Aortic smooth muscle cell (primary cell): ENCODE measurements at places on chromosomes 6 and 20. TPM values are rescaled to one million over a fixed set of nuclear protein-coding genes. Genes with fewer than 3 reads are reported as not detected.

Gene FAM209B
- total RNA-seq, result not detected in 2 replicates

Gene SIRPD
- not detected in 2 replicates for total RNA-seq

Gene LY6G6D
- total RNA-seq, result not detected in 2 replicates

Gene THBD
- total RNA-seq, result 123 and 293 TPM in 2 replicates

Gene GRM1
- 0.06 and 0.13 TPM in 2 replicates for total RNA-seq

Gene NKAPL
- total RNA-seq, result 1.9 and 2.4 TPM in 2 replicates

Gene SLC4A11
- 0.12 and 0.26 TPM in 2 replicates for total RNA-seq

Gene DPPA5
- total RNA-seq, result not detected in 2 replicates

Gene FAM83B
- not detected in 2 replicates for total RNA-seq

Gene CGA
- not detected in 2 replicates for total RNA-seq

Gene KCNK16
- total RNA-seq, result not detected in 2 replicates

Gene BIRC7
- total RNA-seq, result 0.06 and 0.40 TPM in 2 replicates

Gene DEFB132
- not detected in 2 replicates for total RNA-seq

Gene SIRPB1
- total RNA-seq, result not detected in 2 replicates

Gene TMEM244
- not detected in 2 replicates for total RNA-seq
